ENCODE measurements at places on chromosomes 7 and 10. TPM values are rescaled to one million over a fixed set of nuclear protein-coding genes. Genes with fewer than 3 reads are reported as not detected.

ACHE gene
- 3.2 TPM for total RNA-seq

PDE1C gene
- 30.1 TPM for total RNA-seq

ELOVL3 gene
- 2.2 TPM for total RNA-seq

MCU gene
- 11.7 TPM for total RNA-seq

DNA sequence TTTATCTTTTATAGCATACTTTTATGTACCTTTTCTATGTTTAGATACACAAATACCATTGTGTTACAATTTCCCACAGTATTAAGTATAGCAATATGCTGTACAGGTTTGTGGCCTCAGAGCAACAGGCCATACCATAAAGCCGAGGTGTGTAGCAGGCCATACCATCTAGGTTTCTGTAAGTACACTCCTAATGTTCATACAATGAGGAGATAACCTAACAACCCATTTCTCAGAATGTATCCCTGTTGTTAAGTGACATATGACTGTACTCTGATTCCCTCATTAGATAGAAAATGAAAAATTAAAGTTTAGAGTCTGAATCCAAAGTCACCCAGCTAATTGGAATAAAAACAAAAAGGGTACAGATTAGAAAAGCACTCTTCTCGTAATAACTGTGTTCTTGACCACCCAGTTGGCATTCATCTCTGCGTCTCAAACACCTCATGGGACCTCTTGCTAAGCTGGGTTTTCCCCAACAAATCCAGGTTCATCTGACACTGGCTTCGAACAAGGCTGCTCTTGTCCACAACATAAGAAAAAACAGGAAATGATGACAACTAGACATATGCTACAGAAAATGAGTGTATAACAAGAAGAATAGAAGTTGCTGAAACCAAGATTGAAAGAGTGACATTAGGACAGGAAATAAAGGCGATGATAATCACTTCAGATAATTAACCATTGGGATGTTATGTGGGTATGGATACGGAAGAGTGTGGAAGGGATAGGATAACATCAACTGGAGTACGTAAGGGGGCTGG is 1.4 kb downstream of the NDUFB8 start:
- peak overlapping the region; percentile 60 for H3K4me3 ChIP-seq
- no peaks in the 10 kb centered on the region for H3K36me3 ChIP-seq
- H3K4me1 ChIP-seq = no peaks in the 10 kb centered on the region
- no peaks in the 10 kb centered on the region for H3K27me3 ChIP-seq
- H3K27ac ChIP-seq = peak overlapping the region; percentile 88
- DNase-seq = no peak

GRCh38 chr10:112838784-112839481 is 111.1 kb upstream of the TCF7L2 start:
- H3K27ac ChIP-seq = no peak overlapping the region
- no peaks in the 10 kb centered on the region for H3K36me3 ChIP-seq
- H3K27me3 ChIP-seq = no peaks in the 10 kb centered on the region

- no peaks in the 10 kb centered on the region for H3K27me3 ChIP-seq
- DNase-seq = no peak
- H3K4me1 ChIP-seq = no peaks in the 10 kb centered on the region
- H3K36me3 ChIP-seq = no peaks in the 10 kb centered on the region
- H3K4me3 ChIP-seq = no peak overlapping the region
- H3K27ac ChIP-seq = no peak overlapping the region
These were observed 76.0 kb upstream of the DNAAF5 start for GRCh38 chr7:650339-651031.

- no peak for DNase-seq
- no peak overlapping the region for H3K27ac ChIP-seq
- H3K27me3 ChIP-seq = no peaks in the 10 kb centered on the region
- H3K4me1 ChIP-seq = no peaks in the 10 kb centered on the region
These were observed 598.6 kb downstream of the PARD3 start for GRCh38 chr10:34216348-34216945.

DNA sequence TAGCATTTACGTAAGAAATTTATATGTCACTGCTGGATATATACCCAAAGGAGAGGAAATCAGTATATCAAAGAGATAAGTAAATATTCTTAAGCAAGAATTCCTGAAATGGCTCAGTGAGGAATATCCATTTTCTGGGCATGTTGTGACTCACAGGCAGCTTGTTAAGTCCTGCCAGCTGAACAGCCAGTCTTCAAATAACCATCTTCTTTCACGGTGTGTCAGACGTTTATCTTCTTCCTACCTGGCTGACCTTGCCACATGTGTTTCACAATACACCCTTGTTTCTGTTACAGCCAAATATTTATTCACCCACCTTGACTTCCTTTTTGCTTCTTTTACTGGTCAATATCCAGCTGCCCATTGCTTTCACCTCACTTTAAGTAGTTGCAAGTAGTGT is 648.1 kb downstream of the ANKRD7 start:
- no peak overlapping the region for H3K27ac ChIP-seq
- H3K36me3 ChIP-seq = no peaks in the 10 kb centered on the region
- DNase-seq = no peak
- no peaks in the 10 kb centered on the region for H3K27me3 ChIP-seq

GRCh38 chr7:111517549-111517951 is 44.7 kb downstream of the IMMP2L start:
- H3K27me3 ChIP-seq = no peaks in the 10 kb centered on the region
- H3K36me3 ChIP-seq = no peaks in the 10 kb centered on the region
- H3K4me3 ChIP-seq = no peak overlapping the region
- no peaks in the 10 kb centered on the region for H3K4me1 ChIP-seq
